ENCODE measurements at places on chromosomes 16 and 17.

GRCh38 chr17:7497228-7497627 lies 13.1 kb downstream of the POLR2A start:
- no peak for DNase-seq

- DNase-seq, result no peak
Measured at GRCh38 chr17:48443712-48444111, 13.7 kb upstream of the SKAP1 start.

DNA sequence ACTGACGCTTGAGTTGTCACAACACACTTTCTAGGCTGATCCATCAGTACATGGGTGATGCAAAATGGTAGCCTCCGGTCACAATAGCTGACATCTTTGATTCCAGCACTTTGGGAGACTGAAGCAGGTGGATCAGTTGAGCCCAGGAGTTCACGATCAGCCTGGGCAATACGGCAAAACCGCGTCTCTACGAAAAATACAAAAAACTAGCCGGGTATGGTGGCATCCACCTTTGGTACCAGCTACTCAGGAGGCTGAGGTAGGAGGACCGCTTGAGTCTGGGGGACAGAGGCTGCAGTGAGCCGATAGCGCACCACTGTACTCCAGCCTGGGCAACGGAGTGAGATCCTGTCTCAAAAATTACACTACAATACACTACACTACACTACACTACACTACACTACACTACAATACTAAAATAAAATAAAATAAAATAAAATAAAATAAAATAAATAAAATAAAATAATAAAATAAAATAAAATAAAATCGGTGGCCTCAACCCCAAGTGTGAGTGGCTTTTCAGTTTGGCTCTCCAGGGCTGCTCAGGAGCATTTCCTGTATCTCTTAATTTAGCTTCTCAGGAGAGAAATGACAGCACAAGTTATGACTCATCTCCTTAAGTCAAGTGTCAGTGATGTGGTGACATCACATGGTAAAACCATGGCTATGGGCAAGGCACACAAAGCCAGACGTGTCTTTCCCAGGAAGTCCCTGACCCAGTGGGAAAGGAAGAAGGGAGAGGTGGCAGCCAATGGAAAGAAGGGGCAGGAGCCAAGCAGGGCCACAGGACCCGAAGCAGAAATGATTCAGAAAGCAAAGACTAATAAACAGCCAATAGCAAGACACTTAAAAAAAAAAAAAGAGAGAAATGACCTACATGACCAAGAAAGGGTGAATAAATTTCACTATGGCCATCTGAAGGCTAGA lies 75.3 kb upstream of the TBC1D3K start:
- no peak for DNase-seq

- peak; percentile 71 for DNase-seq
Measured at GRCh38 chr17:31582151-31582907, 190.9 kb downstream of the RAB11FIP4 start.

DNA sequence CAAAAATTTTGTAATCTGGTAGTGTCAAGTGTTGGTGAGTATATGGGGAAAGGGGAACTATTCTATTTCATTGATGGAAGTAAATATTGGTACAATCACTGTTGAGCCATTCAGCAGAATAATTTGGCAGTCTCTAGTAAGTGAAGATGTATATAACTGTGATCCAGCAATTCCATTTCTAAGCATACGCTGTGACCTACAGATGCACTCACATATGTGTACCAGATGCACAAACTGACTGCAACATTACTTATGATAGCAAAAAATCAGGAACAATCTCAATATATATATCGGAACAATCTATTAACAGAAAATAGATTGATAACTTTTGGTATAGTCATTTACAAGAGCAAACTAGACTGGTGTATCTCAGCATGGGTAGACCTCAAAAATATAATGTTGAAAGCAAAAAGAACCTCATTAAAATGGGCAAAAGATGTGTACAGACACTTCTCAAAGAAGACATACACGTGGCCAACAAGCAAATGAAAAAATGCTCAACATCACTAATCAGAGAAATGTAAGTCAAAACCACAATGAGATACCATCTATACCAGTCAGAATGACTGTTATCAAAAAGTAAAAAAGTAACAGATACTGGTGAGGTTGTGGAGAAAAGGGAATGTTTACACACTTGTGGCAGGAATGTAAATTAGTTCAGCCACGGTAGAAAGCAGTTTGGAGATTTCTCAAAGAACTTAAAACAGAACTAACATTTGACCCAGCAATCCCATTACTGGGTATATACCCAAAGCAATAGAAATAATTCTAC lies 20.7 kb downstream of the ADAP2 start:
- DNase-seq, result no peak

- no peak for DNase-seq
Measured at GRCh38 chr17:31327534-31328159, 6.2 kb upstream of the EVI2A start.

GRCh38 chr16:31428279-31428597 lies at the start of gene COX6A2:
TSS of gene COX6A2 (minus strand) at chr16:31428360. CDS start at chr16:31428325, 35 bp downstream.
- DNase-seq, result peak; percentile 81

DNA sequence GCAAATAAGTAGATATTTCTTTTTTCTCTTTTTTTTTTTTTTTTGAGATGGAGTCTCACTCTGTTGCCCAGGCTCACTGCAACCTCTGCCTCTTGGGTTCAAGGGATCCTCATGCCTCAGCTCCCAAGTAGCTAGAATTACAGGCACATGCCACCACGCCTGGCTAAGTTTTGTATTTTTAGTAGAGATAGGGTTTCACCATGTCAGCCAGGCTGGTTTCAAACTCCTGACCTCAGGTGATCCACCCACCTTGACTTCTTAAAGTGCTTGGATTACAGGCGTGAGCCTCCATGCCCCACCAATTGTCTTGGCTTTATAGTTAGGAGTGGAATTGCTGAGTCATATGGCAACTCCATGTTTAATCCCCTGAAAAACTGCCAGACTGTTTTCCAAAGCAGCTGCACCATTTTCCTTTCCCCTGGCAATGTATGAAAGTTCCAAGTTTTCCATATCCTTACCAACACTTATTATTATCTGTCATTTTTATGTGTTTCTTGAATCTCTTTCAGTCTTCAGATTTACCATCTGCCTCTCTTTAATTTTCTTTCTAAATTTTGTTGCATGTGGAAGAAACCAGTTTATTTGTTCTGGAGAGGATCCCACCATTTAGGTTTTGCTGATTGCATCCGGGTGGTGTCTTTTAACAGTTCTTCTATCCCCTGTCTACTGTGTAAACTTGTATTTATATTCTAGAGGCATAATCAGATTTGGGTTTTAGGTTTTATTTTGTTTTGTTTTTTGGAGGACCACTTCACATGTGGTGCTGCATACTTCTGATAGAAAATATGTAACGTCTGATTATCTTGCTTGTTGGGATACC lies 9.9 kb upstream of the CES3 start:
- no peak for DNase-seq

GRCh38 chr17:8572764-8573163 lies 57.8 kb downstream of the MYH10 start:
- no peak for DNase-seq

- DNase-seq, result no peak
Measured at GRCh38 chr16:53636978-53637377, 66.7 kb downstream of the RPGRIP1L start.

- no peak for DNase-seq
Measured at GRCh38 chr17:6703751-6704150, 9.4 kb downstream of the SLC13A5 start.

DNA sequence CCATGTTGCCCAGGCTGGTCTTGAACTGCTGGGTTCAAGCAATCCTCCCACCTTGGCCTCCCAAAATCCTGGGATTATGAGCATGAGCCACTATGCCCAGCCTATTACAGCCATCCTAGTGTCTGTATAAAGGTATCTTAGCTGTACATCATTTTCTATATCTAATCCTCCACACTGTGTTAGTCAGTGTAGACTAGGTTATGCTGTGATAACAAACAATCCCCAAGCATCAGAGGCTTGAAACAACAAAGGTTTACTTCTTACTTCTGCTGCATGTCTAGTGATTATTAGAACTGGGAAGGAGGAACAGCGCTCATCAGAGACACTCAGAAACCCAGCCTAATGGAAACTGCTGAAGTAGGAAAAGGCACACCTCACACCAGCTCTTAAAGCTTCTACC lies 68.1 kb downstream of the ERCC4 start:
- no peak for DNase-seq

- DNase-seq, result peak; percentile 55
Measured at GRCh38 chr17:33674685-33675084, 381.6 kb upstream of the ASIC2 start.

GRCh38 chr16:30621765-30622164 lies 11.6 kb upstream of the ZNF689 start:
- no peak for DNase-seq

DNA sequence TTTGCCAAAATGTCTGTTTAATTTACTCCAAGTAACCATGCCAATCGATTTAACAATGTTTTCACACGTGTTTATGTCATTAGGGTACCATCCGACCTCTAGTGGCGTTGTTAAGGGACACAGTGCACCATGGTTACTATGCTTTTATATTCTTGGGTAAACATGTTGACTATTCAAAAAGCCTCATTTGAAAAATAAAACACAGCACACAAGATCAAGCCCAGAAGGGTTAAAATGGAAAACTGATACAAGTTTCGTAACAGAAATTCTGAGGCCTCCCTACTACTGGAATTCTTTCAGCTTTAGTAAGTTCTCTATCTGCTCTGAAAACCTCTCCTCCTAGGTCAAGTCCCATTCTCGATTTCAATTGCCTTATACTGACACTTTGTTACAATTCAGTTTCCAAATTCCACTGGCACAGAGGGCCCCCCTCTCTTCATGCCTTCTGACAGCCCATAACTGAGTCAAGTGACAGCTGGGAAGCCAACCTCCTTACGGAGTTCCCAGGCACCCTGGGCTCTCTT lies 2.1 kb downstream of the CFAP20 start:
- DNase-seq, result no peak

GRCh38 chr16:18039931-18040330 lies 296.6 kb downstream of the NPIPA8 start:
- no peak for DNase-seq

DNA sequence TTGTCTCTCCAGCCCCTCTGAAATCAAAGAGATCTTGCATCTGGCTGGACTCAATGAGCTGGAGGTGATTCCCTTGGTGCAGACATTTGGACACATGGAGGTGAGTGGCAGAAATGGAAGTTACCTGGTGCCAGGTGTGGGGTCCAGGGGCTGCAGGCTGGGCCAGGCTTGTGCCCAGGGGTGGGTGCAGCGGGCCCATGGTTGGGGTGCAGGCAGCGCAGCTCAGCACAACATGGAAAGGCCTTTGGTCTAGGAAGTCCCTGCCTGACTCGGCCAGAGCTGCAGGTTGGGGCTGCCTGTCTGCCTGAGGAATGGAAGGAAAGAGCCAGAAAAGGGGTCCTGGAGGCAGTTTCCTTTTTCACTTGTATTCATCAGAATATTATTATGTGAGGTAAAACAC lies 10.2 kb upstream of the OGFOD3 start:
- no peak for DNase-seq

GRCh38 chr17:81805707-81806460 lies 1.9 kb downstream of the GCGR start:
- no peak for DNase-seq

- DNase-seq, result no peak
Measured at GRCh38 chr17:55124730-55125360, 139.9 kb upstream of the HLF start.

- no peak for DNase-seq
Measured at GRCh38 chr17:60602871-60603270, 2.9 kb downstream of the PPM1D start.

DNA sequence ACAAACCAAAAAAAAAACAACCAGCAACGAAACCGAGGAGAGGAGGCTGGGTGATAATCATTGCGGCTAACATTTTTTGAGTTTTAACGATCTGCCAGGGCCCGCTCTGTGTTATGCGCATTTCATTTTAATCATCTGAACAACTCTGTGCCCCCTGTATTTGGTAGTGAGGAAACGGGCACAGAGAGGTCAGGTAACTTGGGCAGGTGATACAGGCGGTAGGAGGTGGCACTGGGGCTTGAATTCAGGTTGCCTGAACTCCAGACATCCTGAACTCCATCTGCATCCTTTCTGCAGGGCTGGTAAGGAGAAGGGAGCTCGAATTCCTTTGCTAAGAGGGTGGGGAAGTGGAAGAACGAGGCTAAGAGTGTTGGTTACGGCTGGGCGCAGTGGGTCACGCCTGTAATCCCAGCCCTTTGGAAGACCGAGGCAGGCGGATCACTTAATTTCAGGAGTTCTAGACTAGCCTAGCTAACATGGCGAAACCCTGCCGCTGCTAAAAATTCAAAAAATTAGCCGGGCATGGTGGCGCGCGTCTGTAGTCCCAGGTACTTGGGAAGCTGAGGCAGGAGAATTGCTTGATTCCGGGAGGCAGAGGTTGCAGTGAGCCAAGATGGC lies 1.1 kb downstream of the CLUAP1 start:
- no peak for DNase-seq

DNA sequence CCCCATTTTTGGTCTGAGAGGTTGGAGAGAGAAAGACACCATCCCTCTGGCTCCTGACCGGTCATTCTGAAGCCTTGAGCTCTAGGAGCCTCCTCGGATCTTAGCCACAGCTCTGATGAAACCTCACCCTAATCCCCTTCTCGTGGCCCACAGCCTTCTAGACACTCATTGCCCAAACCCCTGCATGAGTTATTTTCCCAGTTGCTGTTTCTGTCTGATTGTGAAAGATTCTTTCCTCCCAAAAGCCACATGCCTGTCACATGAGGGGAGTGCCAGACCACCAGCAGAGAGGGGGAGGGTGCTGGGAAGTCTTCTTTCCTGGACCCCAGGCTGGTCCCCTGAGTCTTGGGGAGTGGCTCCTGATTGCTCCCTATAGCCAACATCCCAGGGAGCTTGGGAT lies 17.6 kb upstream of the ABR start:
- DNase-seq, result peak; percentile 26

GRCh38 chr16:50247123-50247905 lies 19.0 kb upstream of the ADCY7 start:
- DNase-seq, result no peak

- DNase-seq, result no peak
Measured at GRCh38 chr16:6038941-6039645, 941.5 kb upstream of the EEF2KMT start.

DNA sequence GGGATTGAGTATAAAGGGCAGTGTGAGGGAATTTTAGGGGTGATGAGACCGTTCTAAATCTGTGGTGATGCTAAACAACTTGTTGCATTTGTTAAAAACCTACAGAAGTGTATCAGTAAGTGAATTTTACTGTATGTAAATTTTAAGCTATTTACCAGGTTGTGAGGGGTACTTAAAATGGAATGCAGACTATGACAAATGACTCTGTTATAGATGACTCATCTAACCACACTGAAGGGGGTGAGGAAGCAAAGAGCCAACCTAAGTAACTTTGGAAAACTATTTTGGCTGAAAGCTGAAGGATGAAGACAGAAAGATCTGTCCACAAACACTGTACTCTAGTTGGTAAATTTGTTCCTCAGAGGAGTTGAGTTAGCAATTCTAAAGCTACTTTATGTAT lies 5.3 kb upstream of the MKS1 start:
- DNase-seq, result no peak

DNA sequence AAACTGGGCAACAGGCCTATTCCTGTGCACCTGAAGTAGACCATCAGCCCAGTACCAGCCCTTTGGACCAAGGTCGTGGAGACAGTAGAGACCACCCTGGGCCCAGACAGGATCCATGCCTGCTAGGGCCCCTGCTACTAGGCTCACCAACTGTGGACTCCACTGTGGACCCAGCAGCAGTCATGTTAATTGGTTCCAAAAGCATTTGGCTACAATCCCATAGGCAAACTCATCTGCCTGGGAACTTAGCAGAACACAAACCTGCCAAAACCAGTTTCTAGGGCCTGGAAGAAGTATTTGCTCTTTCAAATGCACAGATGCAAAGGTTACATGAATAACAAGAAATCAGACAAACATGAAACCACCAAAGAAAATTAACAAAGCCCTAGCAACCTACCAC lies 53.1 kb downstream of the ACSM2A start:
- no peak for DNase-seq
